Trophoblast cell (in vitro differentiated cells and primary cell): ENCODE measurements at places on chromosomes 4 and X.

- DNase-seq, result no peak
These were observed 17.1 kb upstream of the TMEM150C start for GRCh38 chr4:82578935-82579334.

GRCh38 chr4:770022-770421 is 55.9 kb downstream of the CPLX1 start:
- DNase-seq, result no peak

DNA sequence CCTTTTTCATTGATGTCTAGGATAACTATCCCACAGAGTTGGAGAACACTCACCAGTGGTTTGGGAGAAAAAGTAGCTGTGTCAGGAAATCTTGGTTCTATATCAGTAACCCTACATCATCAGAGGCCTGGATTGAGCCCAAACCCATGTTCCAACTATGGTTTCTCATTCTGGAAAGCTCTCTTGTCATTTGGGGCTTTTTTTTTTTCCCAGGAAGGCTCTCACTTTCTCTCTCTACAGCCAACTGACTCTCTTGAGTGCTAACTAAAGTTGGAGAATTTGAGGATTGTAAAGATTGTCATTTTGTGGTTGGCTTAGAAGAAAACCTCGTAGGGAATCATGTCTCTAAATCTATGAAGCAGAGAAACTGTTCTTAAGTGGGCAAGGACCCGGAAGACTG is 228.2 kb upstream of the DIPK2B start:
- DNase-seq, result no peak

GRCh38 chr4:1399508-1400190 is 6.6 kb downstream of the NKX1-1 start:
- DNase-seq, result no peak

GRCh38 chr4:1601852-1602654 is 82.1 kb downstream of the FAM53A start:
- no peak for DNase-seq

DNA sequence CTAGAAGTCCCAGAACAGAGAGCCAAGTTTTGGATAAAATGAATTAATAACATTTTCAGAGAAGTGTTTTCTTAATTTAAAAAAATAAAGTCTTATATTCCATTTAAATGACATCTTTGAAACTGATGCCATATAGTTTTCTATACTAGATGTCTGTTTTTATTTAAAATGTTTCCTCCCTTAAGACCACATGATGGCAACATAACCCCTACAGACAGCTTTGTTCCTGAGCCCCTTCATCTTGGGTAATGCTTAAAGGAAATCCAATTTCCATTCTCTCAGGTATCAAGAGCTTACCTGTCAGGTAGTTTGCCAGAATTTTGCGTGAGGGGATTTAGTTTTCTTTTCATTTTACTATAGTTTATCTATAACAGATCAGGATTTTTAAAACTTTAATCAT is 181.4 kb upstream of the UGT8 start:
- DNase-seq, result no peak

- no peak for DNase-seq
These were observed 661.2 kb downstream of the FAT4 start for GRCh38 chr4:125975861-125976397.

- DNase-seq, result no peak
These were observed 1.7 kb upstream of the PDHA2 start for GRCh38 chr4:95838192-95838591.

- peak; percentile 72 for DNase-seq
These were observed 110.5 kb upstream of the ZNF518B start for GRCh38 chr4:10567766-10568165.

DNA sequence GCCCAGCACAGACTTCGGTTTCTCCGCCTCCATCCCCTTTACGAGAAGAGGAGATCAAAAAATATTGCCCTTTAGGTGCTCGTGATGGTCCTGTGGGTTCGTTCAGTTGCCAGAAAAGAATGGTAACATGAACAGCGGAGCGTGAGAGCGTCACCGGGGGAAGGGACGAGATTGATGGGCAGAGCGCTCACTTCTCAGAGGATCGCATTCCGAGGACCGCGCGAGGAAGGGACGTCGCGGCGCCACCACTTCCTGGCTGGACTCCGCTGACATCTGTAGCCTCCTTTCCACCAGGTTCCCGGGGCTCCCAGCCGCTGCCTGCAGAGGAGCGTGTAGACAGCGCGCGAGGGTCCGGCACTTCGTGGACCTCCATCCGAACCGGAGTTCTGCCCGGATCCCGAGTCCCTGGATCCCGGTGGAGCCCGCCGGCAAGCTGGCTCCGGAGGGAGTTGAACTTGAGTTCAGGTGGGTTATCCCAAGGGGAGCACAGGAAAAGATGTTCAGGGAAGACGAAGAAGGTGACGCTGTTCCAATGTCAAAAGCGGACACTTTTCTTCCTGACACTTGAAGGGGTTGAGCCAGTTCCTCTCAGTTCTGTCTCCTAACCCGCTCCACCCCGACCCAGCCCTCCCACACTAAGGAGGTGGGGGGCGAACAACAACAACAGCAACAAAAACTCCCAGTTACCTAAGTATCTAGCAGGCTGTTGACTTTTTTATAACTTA is 484 bp downstream of the GALNTL6 start:
- DNase-seq, result no peak

- DNase-seq, result no peak
These were observed 272.2 kb upstream of the CASK start for GRCh38 chrX:42195506-42195905.

DNA sequence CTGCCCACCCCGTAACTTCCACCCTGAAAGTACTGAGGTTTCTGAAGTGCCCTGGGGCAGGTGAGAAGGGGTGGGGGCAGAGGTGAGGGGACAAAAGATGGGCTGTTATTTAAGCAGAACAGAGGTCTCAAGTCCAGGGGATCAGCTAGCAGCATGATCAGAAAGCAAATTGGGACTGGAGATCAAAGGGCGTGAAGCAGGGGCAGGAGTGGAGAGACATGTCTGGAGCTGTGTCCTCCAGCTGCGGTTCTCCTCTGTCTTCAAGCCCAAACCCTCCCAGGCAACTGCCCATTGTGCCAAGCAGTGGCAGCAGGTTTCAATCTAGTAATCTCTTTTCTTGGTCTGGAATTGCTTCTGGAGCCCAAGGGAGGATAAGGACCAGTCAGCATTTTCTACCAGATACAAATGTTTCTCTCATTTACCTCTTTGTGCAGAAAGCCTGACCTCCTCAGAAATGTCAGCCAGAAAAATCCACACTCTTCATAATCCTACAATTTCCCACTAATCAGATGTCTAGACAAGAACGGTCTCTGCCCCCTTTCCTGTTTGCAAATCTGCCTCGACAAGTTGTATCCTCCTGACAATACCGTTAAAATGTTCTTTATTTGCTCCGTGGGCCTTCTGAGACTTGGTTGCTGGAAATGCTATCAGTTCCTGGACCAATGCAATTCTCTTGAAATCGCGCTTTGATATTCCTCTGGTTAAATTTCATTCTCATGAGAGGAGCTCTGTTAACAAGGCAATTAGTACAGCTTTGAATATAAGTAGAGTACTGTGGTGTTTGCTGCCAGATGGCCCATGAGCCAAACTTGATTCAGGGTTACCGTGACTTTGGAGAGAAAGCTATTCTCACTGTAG is 23.2 kb upstream of the RASL11B start:
- DNase-seq, result no peak

DNA sequence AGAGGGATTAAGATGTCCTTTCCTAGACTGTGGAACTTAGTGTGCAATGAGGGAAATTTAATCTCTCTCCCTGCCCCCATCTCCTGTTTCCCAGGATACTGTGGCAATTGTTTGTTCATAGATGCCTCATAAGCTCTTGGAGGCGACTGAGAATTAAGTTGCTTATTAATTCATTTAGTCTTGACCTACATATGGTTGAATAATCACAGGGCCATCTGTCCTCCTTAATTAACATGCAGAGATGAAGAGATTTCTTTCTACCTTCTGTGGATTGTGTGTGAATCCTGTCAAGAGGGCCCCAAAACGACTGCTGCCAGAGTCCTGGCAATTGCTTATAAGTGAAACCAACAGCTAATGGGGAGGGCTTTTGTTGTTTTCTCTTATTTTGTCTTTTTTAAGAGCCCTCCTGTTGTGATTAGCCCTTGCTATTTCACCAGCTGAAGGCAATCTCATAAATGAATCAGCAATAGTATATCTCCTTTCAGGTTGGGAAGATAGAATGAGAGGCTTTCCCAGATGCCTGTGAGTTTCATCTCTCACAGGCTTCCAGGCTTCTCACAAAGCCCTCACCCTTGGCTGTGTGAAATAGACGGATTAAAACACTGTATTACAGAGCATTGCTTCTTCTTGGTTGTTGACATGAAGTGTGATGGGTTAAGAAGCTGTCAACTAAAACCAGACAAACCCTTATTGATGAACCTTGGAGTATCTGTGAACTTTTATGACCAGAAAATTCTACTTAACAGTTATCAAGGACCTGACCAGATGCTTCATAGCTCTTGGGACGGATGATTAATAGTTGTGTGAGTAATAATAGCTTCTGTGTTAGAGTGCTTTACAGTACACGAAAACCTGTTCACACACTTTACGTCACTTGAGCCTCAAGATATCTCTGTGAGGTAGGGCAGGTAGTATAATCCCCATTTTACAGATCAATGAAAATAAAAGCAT is 58.5 kb downstream of the PGRMC2 start:
- no peak for DNase-seq

- no peak for DNase-seq
These were observed 25.6 kb upstream of the DAPP1 start for GRCh38 chr4:99790796-99791617.

- no peak for DNase-seq
These were observed 85.2 kb downstream of the SLC16A2 start for GRCh38 chrX:74506317-74507115.

DNA sequence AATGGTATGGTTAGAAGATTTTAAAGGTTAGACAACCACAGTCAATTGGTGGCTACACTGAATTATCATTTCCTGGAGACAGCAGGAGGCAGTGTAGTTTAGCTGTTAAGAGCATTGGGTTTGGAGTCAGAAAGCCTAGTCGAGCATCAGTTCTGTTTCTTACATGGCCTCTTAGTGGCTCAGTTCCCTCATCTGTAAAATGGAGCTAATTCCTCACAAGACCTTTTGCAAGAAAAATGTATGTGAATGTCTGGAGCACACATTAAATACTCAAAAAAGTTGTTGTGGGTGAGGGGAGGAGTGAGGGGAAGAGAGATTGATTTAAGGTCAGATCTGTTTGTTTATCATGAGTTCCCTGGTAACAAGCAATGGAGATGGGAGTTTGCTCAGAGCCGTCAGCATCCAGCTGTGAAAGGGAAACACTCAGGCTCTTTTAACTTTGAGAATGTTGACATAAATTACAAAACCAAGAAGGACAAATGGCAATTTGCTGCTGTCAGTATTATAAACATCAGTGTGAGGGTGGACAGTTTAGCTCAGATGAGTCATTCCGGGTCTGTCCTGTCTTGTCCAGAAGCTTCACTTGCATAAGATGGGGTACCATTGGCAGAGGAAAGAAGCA is 98.2 kb upstream of the PGRMC2 start:
- peak; percentile 27 for DNase-seq

DNA sequence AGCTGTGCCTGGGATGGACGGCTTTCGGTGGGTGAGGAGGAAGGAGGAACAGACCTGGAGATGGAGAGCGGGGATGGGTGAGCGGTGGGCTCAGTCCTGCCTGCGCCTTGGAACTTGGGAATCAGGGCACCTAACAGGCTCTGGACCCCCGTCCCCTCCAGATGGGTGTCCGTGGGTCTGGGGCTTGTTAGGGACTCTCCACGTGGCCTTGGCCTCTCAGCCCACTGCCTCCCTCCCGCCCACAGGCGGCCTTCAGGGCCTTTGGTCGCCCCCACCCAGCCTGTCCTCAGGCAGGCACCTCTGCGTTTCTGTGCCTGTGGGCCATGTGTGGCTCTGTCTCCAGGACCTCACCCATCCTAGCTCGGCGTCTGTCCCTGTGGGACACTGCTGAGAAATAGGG is 29.0 kb downstream of the TRMT44 start:
- DNase-seq, result no peak

DNA sequence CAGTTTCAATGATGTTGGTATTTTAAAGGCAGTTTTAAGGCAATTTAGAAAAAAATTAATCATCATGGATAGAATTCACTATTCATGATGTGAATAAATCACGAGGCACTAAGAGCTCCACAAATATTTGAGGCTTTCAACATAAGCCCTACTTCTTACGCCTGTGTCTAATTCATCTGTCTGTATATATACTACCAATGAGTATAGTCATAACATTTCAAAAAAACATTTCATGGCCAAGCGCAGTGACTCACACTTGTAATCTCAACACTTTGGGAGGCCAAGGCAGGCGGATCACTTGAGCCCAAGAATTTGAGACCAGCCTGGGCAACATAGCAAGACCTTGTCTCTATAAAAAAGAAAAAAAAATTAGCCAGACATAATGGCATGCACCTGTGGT is 56.5 kb downstream of the FBXL5 start:
- DNase-seq, result no peak

DNA sequence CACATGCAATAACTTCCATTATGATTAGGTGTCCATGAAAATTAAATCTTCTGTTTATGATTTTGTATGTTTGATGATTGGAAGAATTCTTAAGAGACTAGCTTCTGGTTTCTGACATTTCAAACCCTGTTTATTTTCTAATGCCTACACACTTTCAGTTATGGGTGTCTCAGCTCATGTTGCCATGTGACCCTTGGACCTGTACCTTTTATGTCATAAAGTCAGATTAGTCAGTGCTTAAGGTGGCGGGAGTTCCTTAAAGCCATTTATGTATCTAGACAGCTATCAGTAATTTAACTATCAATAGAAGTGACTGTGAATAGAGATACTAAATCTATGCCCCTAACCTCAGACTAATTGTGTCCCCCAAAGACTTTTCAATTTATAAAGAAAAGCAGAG is 155.6 kb downstream of the GBA3 start:
- no peak for DNase-seq

GRCh38 chr4:112889619-112890527 is 159.6 kb upstream of the ANK2 start:
- no peak for DNase-seq

- DNase-seq, result no peak
These were observed 210.8 kb downstream of the IQCM start for GRCh38 chr4:149604827-149605226.

DNA sequence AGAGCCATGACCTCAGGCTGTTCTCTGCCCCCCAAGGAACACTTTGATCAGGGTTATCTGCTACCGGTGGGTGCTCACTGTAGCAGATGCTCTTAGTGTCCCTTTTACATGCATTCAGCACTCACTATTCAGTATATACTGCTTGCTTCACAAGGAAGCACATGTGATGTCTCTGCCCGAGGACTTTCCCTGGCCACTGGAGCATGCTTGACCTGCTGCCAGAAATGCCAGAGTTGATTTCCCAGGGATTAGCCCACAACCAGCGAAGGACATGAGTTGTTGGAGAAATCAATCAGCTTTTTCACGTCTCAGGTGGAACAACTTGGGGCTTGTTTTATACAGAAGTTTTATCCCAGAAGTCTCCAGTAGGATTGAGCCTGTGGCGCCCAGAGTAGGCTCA is 51.2 kb upstream of the RPS6KA3 start:
- DNase-seq, result no peak

- DNase-seq, result peak; percentile 63
These were observed 29.9 kb upstream of the SOWAHD start for GRCh38 chrX:119728487-119728886.

- peak; percentile 83 for DNase-seq
These were observed 57.1 kb downstream of the TMEM131L start for GRCh38 chr4:153523164-153523796.

GRCh38 chrX:56066016-56066415 is 166.1 kb upstream of the KLF8 start:
- no peak for DNase-seq

GRCh38 chrX:45007598-45007997 is 134.6 kb downstream of the KDM6A start:
- no peak for DNase-seq
